ENCODE measurements at places on chromosomes 13 and 19. TPM values are rescaled to one million over a fixed set of nuclear protein-coding genes. Genes with fewer than 3 reads are reported as not detected.

DNA sequence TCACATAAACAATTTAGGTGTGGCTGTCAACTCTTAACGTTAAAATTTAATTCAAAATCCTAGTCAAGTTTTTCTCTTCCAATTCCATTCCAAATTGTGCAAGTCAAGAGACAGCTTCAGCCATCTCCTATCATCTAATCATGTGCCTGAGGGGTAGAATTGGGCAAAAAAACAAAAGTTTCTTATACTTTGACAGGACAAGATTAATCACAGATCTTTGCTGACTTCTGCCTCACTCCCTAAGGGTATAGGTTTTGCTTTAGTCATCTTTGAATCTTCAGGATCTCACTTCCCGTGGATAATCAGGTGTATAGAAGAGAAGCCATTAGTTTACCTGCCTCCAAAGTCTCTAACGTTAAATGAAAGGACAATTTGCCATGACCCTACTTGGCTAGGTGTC is 24.6 kb downstream of the RNF17 start:
- no peak for DNase-seq

- DNase-seq: peak; percentile 48
Measured at GRCh38 chr13:33312150-33312860, 26.8 kb upstream of the STARD13 start.

DNA sequence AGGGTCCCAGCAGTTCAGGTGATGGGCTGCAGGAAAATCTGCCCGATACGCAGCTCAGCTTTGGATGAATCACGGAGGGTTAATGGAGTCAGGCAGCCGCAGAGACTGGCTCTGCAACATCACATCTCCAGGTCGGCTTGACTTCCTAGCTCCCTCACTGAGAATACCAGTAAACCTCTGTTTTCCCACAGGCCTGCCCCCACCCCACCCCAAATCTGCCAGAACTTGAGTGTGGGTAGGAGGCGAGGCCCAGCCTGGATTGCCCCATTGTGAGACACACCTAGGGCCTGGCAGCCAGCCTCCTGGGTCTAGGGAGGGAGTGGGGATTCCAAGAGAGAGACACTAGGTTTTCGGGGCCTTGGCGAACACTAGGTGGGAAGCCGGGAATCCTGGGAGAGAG is 3.7 kb upstream of the KRTDAP start:
- no peak for DNase-seq

The SIGLEC12 gene
- total RNA-seq: not detected

DNA sequence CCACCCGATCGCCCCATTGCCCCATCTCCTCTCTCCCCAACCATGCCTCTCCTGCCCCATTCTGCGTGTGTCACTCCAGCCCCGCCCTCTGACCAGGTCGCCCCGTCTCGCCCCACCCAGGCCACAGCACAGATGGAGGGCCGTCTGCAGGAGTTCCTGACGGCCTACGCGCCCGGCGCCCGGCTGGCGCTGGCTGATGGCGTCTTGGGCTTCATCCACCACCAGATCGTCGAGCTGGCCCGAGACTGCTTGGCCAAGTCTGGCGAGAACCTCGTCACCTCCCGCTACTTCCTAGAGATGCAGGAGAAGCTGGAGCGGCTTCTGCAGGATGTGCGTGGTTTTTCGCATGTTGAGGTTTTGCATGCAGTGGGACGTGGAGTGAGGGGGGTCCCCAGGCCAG is 26.2 kb downstream of the MAST3 start:
- no peak for DNase-seq

DNA sequence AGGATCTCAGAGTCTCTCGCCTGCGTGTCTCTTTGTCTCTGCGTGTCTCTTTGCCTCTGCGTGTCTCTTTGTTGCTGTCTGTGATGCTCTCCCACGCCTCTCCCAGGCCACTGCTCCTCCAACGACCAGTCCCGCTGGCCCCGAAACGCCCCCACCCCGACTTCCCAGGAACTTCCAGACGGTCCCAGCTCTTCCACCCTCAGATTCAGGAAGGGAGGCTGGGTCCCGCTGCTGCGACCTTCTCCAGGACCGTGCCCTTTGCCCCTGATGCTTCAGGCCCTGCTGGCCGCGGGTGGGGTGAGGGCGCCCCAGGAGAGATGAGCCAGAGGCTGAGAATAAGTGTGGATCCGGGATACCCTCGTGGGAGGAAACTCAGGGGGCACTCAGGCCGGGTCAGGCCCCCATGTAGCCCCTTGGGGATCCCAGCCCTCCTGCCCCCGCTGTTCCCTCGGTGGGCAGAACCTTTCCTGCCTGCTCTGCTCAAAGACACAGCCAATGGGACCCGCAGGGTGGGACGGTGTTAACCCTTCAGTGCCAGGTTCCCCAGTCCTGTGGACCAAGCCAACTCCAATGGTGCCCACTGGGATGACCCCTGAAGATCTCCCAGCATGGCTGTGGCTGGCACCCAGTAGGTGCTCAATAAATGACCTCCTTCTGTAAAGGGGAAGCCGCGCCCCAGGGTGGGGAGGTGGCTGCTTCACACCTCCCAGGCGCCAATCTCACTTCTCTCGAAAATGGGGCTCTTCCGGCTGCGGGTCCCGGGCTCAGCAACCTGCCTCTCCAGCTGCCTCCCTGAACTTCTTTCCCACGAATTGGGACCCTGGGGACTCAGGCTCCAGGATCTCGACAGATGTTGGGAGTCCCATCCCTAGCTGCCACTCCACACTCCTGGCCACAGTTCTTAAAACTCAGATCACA is 1.5 kb upstream of the S1PR5 start:
- no peak for DNase-seq

GRCh38 chr19:53466726-53467484 is 628 bp upstream of the ZNF813 start:
- DNase-seq: peak; percentile 12

- DNase-seq: no peak
Measured at GRCh38 chr13:68676513-68677115, 1431.0 kb upstream of the ATXN8OS start.

Data from endothelial cell of umbilical vein (primary cell).